ENCODE measurements at places on chromosomes 5 and 9.

GRCh38 chr5:543755-544674 lies 19.8 kb upstream of the SLC9A3 start:
- no peaks in the 10 kb centered on the region for H3K36me3 ChIP-seq
- no peak for DNase-seq
- H3K27ac ChIP-seq, result no peak overlapping the region
- no peak overlapping the region for H3K4me3 ChIP-seq
- no peaks in the 10 kb centered on the region for H3K4me1 ChIP-seq
- H3K27me3 ChIP-seq, result peaks cover 18% of the 10 kb centered on the region

DNA sequence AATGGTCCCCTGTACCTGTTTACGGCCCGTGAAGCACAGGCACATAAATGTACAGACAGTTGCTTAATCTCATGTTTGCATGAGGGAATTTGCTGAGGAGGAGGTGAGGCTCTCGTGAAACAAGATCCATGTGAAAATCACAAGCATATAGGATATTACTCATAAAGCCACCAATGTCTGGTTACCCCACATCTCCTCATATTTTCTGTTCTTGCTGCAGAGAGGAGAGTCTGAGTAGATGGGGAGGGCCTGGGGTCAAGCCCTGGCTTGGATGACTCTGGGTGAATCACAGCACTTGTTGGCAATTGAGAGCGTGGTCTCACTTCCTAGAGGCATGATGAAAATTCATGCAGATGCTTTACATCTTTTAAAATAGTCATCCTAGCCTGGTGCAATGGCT lies 975 bp downstream of the AGXT2 start:
- no peaks in the 10 kb centered on the region for H3K36me3 ChIP-seq
- no peak overlapping the region for H3K27ac ChIP-seq
- no peak overlapping the region for H3K4me3 ChIP-seq
- H3K27me3 ChIP-seq, result no peaks in the 10 kb centered on the region
- DNase-seq, result no peak

DNA sequence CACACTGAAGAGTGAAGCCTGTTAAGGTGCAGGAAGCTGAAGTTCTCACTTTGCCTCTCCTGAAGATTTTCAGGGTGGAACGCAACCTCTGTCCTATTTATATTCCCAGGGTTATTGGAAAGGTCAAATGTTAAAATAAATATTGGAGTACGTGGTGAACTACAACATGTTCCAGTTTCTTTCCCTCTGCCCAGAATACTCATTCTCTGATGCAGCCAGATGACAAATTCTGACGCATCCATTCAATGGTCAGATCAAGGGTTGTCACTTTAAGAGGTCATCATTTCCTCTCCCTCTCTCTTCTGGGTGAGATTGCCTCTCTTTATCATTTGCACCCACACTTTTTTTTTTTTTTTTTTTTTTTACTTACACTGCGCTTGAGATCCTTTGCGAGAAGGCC lies 277.1 kb downstream of the BRINP1 start:
- no peaks in the 10 kb centered on the region for H3K27me3 ChIP-seq
- no peak for DNase-seq
- H3K36me3 ChIP-seq, result no peaks in the 10 kb centered on the region
- H3K4me3 ChIP-seq, result no peak overlapping the region

- H3K4me3 ChIP-seq, result no peak overlapping the region
- no peaks in the 10 kb centered on the region for H3K27me3 ChIP-seq
- H3K27ac ChIP-seq, result no peak overlapping the region
Observed at GRCh38 chr5:53436480-53437191, 43.8 kb upstream of the FST start.

GRCh38 chr9:80679916-80680315 lies 1009.4 kb downstream of the TLE1 start:
- no peak for DNase-seq
- H3K4me1 ChIP-seq, result peaks cover 3% of the 10 kb centered on the region
- no peaks in the 10 kb centered on the region for H3K36me3 ChIP-seq
- no peak overlapping the region for H3K4me3 ChIP-seq

DNA sequence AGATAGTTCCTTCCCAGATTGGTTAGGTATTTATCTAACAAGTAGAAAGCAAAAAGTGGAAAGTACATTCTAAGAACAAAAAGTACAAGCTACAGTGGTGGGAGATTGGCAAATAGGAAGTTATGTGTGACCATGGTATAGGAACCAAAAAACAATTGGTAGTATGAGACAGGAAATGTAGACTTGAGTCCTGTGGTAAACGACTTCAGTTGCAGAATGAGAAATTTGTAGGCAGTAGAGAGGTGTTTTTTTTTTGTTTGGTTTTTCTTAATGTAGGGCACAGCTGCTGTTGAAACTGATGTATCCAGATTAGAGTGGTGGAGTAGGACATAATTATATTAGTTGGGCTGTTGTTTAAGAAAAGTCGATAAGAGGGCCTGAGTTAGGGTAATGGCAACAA lies 72.0 kb downstream of the CCNH start:
- no peaks in the 10 kb centered on the region for H3K27me3 ChIP-seq
- H3K4me3 ChIP-seq, result no peak overlapping the region
- DNase-seq, result no peak
- H3K4me1 ChIP-seq, result no peaks in the 10 kb centered on the region
- H3K36me3 ChIP-seq, result peaks cover 3% of the 10 kb centered on the region
- no peak overlapping the region for H3K27ac ChIP-seq
